B cell (primary cell): ENCODE measurements at places on chromosomes 1 and 21.

DNA sequence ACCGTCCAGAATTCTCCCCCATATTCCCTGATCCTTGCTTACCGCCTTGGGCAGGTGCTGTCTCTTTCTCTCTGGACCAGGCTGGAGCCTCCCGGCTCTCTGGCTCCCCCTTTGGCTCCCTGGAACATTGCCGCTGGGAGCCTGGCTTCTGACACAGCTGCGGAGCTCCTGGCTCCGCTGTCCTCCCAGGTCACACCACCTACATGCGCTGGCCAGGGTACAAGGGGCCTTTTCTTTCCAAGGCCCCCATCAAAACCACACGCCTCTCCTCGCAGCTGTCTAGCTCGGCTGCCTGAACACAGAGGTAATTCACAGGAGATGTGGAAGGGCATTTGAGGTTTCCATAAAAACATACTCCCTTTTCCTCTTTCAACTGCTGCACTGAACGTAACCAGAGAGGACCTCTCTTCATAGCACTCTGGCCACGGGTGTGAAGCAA is 7.5 kb upstream of the ZNF648 start:
- H3K36me3 ChIP-seq = no peaks in the 10 kb centered on the region
- H3K4me1 ChIP-seq = no peaks in the 10 kb centered on the region
- H3K27ac ChIP-seq = no peak overlapping the region
- no peak for DNase-seq

GRCh38 chr1:198068285-198068684 is 88.5 kb upstream of the NEK7 start:
- no peaks in the 10 kb centered on the region for H3K4me1 ChIP-seq
- H3K36me3 ChIP-seq = no peaks in the 10 kb centered on the region
- no peak overlapping the region for H3K4me3 ChIP-seq
- H3K27ac ChIP-seq = no peak overlapping the region
- H3K27me3 ChIP-seq = no peaks in the 10 kb centered on the region

GRCh38 chr1:234659538-234659937 is 49.6 kb upstream of the IRF2BP2 start:
- no peaks in the 10 kb centered on the region for H3K36me3 ChIP-seq
- H3K4me3 ChIP-seq = no peak overlapping the region
- no peak for DNase-seq
- H3K4me1 ChIP-seq = peaks cover 3% of the 10 kb centered on the region
- no peaks in the 10 kb centered on the region for H3K27me3 ChIP-seq

- H3K4me1 ChIP-seq = peaks cover 44% of the 10 kb centered on the region
- peak overlapping the region; percentile 94 for H3K27ac ChIP-seq
- peak; percentile 99 for DNase-seq
- H3K36me3 ChIP-seq = peaks cover 9% of the 10 kb centered on the region
- no peaks in the 10 kb centered on the region for H3K27me3 ChIP-seq
These were observed 427 bp downstream of the CKS1B start for GRCh38 chr1:154974808-154975408.

DNA sequence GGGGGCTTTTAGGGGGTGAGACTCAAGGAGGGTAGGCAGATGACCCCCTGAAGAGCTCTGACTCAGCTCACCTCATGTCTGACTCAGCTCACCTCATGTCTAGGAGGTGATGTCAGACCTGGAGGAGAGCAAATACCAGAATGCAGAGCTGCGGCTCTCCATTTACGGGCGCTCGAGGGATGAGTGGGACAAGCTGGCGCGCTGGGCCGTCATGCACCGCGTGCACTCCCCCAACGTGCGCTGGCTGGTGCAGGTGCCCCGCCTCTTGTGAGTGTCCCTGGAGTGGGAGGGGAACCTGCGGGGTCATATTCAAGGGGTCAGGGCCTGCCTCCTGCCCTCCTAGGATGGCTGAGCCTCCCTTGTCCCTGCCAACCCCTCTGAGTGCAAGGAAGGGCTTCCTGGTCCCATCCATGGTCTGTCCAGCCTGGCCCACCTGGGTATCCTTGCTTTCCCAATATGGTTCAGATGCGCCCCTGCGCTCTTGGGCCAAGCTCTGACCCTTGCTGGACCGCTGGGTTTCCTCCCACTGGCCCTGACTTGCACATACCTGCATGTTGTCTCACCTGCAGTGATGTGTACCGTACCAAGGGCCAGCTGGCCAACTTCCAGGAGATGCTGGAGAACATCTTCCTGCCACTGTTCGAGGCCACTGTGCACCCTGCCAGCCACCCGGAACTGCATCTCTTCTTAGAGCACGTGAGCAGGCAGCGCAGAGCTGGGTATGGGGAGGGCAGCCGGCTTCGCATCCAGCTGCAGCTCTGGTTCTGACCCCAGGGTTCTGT is 9.1 kb downstream of the AMPD2 start:
- DNase-seq = peak; percentile 14
- H3K4me3 ChIP-seq = no peak overlapping the region
- peaks cover 14% of the 10 kb centered on the region for H3K4me1 ChIP-seq
- peaks cover 50% of the 10 kb centered on the region for H3K36me3 ChIP-seq
- H3K27ac ChIP-seq = no peak overlapping the region
- no peaks in the 10 kb centered on the region for H3K27me3 ChIP-seq

DNA sequence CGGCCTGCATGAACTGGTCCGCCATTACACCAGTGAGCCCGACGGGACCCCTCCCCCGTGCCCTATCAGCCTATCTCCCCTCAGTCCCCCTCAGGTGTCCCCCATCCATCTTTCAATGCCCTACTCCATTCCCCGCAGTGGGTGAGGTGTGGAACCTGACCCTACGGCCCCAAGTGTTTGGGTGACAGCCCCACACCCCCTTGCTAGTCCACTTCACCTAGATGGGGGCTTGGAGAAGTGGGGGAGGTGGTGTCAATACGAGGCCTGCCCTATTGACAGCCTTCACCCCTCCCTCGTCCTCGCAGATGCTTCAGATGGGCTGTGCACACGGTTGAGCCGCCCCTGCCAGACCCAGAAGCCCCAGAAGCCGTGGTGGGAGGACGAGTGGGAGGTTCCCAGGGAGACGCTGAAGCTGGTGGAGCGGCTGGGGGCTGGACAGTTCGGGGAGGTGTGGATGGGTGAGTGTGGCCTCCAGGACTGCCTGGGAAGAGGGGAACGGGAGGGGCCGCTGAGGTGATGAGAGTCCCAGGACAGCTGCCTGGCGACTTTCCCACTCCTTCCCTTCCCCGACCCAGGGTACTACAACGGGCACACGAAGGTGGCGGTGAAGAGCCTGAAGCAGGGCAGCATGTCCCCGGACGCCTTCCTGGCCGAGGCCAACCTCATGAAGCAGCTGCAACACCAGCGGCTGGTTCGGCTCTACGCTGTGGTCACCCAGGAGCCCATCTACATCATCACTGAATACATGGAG is 15.7 kb upstream of the HDAC1 start:
- DNase-seq = no peak
- no peak overlapping the region for H3K4me3 ChIP-seq
- peaks cover 27% of the 10 kb centered on the region for H3K36me3 ChIP-seq
- H3K27me3 ChIP-seq = no peaks in the 10 kb centered on the region
- H3K4me1 ChIP-seq = peaks cover 26% of the 10 kb centered on the region
